Stimulated activated CD8-positive, alpha-beta memory T cell treated with anti-CD3 and anti-CD28 coated beads, Interleukin-15, amount 100 ng/mL, for 4 hours (primary cell): ENCODE measurements at places on chromosomes 7 and 10.

- DNase-seq, result no peak
These were observed 41.1 kb downstream of the VIPR2 start for GRCh38 chr7:159103382-159104187.

GRCh38 chr7:78677391-78677790 is 776.1 kb downstream of the MAGI2 start:
- DNase-seq, result no peak

GRCh38 chr10:63103971-63104409 is 29.1 kb upstream of the NRBF2 start:
- DNase-seq, result peak; percentile 28

- no peak for DNase-seq
These were observed 29.1 kb upstream of the LBX1 start for GRCh38 chr10:101258179-101258885.

GRCh38 chr10:46289209-46289810 is 2.5 kb downstream of the ANTXRL start:
- no peak for DNase-seq

DNA sequence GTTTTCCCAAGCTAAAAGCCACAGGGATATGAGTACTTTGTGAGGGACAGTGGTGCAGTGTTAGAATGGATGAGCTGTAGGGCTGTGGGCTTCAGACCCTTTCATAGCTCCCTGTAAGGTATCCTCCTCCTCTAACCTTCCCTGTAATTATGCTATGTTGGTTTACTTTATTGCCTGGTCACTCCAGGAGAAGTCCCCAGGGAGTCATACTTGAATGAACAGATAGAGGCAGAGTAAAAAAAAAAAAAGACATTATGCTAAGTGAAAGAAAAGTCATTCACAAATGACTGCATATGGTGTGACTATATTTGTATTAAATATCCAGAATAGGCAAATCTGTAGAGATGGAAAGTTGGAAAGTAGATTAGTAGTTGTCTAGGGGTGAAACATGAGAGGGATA is 434.4 kb downstream of the AUTS2 start:
- DNase-seq, result no peak

- DNase-seq, result no peak
These were observed 208.7 kb downstream of the PHTF2 start for GRCh38 chr7:78007231-78007630.

DNA sequence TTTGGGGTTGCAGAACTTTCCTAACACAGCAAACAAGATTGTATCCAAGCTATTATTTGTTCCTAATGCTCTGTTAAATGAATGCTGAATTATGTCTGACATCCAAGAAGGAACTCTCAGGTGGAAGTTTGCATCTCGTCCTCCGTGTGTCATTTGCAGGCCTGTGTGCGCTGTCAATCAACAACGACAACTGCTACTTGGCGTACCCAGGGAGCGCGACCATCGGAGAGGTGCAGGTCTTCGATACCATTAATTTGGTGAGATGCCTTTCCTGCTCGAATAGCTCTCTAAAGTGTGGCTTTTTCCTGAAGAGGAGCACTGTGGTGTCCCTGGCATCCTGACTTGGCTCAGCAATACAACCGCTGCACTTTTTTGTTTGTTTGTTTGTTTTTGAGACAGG is 26.9 kb downstream of the WIPI2 start:
- no peak for DNase-seq

- DNase-seq, result no peak
These were observed 18.0 kb upstream of the DLG5 start for GRCh38 chr10:77944519-77944918.

DNA sequence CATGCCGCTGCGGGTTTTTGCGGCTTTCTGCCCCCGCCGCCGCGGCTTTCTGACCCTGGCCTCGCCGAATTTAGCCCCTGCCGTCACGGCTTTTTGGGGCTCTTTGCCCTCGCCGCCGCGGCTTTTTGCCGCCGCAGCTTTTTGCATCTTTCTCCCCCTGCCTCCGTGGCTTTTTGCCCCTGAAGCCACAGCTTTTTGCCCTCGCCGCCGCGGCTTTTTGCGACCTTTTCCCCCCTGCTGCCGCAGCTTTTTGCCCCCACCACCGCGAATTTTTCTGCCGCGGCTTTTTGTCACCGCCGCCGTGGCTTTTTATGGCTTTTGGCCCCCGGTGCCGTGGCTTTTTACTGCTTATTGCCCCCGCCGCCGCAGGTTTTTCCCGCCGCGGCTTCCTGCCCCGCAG is 636.5 kb downstream of the ZNF716 start:
- no peak for DNase-seq

- no peak for DNase-seq
These were observed 258.6 kb downstream of the PAXIP1 start for GRCh38 chr7:154744256-154744860.

DNA sequence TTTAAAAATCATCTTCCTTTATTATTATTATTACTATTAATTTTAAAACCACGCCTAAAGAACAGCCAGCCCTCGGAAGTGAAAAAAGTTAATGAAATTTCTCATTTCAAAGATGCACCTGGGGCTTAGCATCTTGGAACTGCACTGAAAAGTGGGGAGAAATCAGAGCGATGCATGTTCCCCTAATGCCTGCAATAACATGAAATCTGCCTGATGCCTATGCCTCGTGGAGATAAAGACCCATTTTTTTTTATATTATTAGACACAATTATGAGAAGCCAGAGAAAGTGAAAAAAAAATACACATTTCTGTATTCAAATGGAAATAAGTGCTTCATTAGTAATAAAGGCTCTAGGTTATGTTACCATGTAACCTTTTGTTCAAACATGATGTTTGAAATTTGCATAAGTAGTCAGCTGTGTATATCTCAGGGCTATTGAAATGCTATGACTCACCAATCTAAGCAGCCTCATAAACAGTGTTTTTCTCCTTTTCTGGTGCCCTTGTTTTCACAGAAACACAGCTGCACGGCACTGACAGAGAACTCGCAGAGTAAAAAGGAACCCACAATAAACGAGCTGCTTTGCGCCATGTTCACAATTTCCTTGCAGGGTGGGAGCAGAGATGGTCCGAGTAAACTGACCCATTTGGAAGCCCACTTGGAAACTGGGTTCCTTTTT is 175.8 kb upstream of the PRKCQ start:
- DNase-seq, result no peak

DNA sequence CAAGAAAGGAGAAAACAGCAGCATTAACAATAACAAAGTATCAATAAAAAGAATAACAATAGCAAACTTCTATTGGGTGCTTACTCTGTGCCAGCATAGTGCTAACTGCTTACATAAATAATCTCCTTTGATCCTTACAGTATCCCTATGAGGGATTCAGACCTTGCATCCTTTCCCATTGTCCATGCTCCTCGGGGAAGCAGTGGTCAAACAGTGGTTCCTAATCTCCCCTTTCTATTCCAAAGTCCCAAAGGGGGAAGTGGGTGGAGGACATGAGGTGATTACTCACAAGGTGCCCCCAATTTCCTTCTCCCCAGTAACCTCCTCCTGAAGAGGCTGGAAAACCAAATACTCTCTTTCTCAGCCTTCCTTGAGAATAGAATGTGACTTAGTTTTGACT is 22.0 kb upstream of the MSMB start:
- no peak for DNase-seq

DNA sequence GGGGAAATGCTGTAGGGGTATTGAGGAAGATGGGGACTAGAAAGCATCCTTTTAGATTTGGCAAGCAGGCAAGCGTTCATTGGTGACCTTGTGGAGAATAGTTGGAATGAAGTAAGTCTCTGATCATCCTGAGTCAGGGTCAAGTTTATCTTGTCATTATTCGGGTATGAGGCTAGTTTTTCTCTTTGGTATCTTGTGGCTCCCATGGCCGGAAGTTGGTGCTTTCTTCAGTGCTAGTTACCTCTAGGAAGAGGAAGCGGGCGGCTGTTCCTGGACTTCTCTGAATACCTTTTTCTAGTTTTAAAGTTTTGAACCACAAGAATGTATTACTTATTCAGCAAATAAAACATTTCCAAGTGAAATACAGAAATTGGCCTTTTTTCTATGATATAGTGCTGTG is 9.2 kb downstream of the CREM start:
- DNase-seq, result no peak

DNA sequence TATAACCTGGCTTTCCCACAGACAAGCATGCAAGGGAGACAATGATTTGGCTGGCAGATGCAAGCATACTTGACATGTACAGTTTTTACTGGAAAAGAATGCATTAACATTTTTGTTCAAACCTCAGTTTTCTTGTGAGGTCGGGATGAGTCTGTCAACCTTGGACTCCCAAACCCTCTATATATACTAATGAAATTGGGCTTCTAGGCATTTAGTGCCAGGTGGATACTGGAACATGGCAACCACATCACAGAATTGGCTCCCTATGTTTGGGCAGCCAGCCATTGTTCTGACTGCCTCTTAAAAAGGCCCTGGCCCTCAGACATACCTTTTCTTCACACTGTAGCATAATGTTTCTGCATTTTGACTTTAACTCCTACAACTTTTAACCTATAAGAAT is 39.1 kb downstream of the CDK6 start:
- DNase-seq, result no peak

DNA sequence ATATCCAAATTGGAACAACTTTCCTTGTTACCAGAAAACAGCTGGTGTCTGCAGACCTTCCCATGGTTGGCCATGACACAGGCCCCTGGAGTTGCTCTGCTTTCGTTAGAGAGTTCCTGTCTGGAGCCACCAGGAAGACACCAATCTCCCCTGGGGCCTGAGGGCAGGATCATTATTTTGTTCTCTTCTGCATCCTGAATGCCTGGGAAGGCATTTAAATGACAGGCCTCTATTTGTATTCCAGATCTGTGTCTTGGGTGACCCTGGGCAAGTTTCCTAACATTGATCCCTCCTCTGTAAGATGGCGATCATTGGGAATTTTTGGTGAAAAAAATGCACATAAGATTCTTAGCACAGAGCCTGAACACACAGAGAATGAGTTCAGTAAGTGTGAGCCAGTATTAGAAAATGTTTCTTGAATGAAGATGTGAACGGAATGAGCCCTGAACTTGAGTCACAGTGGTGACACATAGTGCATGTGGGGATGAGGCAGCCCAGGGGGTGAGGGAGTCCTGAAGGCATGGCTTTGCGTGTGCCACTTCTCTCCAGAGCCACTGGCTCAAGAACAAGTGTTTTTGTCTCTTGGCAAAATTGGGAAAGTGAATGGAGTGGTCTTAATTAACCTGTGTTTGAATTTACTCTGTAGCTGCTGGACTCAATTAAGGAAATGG is 28.4 kb downstream of the BMPER start:
- no peak for DNase-seq

GRCh38 chr7:107593025-107593410 is 13.0 kb downstream of the BCAP29 start:
- DNase-seq, result no peak

DNA sequence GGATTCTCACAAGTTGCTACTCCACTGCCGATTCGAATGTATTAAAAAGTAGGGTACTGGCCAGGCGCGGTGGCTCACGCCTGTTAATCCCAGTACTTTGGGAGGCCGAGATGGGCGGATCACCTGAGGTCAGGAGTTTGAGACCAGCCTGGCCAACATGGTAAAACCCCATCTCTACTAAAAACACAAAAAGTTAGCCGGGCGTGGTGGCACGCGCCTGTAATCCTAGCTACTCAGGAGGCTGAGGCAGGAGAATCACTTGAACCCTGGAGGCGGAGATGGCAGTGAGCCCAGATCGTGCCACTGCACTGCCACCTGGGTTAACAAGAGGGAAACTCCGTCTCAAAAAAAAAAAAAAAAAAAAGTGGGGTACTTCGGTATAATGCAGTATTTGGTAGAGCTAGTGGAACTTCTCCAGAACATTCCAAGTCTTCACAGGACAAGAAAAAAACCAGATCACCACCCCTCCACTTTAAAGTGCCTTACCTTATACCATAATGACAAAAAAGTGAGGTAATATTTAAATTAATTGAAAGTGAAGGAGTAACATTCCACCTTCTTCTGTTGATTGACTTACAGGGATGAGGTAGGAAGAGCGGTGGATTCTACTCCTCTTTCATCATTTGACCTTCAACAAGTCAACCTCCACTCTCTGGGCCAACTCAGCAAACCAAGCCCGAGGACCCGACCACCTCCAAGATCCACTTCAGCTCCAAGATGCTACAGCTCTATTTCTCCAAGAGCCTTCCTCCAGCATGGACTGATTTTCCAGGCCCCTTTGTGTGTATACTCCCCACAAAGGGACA is 2.0 kb downstream of the BAZ1B start:
- DNase-seq, result no peak

DNA sequence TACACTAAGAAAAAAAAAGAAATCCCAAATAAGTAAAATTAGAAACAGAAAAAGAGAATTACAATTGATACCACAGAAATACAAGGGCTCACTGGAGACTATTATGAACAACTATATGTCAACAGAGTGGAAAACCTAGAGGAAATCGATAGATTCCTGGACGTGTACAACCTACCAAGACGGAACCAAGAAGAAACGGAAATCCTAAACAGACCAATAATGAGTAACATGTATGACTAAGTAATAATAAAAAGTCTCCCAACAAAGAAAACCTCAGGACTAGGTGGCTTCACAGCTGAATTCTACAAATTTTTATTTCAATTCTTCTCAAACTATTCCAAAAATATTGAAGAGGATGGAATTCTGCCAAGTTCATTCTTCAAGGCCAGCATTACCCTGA is 13.9 kb downstream of the DIP2C start:
- DNase-seq, result no peak

- no peak for DNase-seq
These were observed 101.3 kb downstream of the TCERG1L start for GRCh38 chr10:131210181-131210580.

DNA sequence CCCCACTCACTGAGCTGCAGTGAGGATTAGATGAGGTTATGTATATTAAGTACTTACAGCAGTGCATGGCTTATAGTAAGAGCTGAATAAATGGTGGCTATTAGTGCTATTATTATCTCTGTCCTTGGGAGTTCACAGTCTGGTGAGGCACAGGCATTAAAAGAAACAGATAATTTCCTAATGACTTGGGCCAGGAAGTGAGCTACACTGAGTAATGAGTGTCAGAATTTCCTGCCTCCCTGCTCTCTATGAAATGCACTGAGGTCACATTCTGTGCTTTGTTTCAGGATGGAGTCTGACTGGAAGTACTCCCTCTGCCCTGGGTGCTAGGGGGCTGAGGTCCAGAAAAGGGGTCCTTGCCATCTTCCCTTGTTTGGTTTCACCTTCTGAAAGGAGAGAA is 48.7 kb upstream of the LOXL4 start:
- no peak for DNase-seq

DNA sequence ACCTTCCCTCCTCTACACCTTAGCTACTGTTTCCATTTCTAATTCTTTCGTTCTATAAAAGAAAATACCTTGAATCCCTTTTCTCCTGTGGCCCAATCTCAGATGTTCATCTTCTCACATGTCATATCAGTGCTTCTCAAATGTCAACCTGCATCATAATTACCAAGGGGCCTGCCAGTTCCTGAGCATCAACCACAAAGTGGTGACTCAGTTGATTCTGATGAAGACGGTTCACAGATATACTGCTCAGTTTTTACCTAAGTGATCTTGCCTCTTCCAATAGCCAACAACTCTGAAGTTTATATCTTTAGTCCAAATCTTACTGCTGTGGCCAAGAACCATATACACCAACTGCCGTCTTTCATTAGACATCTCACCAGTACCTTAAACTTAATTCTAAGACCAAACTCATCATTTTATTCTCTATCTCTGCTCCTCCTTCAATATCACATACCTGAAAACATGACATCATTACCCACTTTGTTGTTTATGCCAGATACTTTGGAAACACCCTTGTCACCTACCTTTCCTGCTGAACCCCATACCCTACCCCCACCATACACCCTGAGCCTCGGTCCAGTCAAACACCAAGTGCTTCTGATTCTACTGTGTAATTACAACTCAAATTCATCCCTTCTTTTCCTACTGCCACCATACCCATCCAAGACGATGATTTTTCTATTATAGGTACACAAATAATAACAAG is 115.5 kb downstream of the LMBR1 start:
- peak; percentile 18 for DNase-seq
